HEK293T (cell line): ENCODE measurements at places on chromosomes 4 and X.

- no peak for DNase-seq
These were observed 21.1 kb upstream of the USP38 start for GRCh38 chr4:143163614-143164013.

DNA sequence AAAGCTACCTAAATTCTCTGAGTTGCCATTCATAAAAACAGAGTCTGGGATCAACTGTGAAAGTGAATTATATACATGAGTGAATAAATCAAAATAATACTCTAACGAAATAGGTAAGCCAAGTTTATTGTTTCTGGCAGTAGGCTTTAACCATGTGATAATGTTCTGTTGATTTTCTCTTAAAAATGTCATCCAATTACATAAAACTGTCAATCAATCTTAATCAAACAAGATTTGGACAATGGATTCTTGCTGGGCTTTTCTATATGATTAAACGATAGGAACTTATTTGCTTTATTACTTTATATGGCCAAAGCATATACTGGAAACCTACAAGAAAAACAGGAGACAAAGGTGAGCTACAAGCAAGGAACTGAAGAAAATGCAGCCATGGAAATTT is 148.8 kb downstream of the INPP4B start:
- DNase-seq = no peak

DNA sequence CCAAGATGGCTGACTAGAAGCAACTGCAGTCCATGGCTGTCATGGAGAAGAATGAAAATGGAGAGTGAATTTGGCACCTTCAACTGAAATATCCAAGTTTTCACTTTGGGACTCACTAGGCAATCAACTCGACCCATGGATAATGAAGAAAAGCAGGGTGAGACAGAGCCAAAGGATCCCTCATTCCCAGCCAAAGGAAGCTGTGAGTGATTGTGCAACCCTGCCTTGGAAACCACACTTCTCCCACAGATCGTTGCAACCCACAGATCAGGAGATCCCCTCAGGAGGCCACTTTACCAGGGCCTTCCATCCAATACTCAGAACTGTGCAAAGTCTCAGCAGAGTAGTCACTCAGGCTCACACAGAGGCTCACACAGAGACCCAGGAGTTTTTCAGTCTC is 4.5 kb downstream of the CFAP299 start:
- DNase-seq = no peak

DNA sequence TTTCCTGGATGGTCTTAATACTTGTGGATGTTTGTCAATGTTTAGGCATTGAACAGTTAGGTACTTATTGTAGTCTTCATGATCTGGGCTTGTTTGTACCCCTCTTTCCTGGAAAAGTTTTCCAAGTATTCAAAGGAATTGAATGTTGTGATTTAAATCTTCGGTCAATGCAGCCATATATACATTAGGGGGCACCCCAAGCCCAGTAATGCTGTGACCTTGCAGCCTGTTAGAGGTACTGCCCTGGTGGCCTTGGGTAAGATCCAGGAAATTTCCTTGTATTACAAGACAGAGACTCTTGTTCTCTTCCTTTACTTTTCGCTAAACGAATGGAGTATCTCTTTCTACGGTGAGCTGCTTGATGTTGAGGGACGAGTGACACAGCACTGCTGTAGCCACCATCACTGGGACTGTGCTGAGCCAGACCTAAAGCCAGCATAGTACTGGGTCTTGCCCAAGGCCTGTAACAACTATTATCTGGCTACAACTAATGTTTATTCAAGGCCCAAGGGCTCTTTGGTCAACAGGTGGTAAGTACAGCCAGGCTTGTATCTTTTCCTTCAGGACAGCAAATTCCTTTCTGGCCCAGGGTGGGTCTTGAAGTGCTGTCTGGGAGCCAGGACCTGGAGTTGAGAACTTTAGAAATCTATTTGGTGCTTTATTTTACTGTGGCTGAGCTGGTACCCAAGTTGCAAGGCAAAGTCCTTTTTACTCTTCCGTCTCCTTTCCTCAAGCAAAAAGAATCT is 118.3 kb upstream of the ATOH1 start:
- peak; percentile 26 for DNase-seq

DNA sequence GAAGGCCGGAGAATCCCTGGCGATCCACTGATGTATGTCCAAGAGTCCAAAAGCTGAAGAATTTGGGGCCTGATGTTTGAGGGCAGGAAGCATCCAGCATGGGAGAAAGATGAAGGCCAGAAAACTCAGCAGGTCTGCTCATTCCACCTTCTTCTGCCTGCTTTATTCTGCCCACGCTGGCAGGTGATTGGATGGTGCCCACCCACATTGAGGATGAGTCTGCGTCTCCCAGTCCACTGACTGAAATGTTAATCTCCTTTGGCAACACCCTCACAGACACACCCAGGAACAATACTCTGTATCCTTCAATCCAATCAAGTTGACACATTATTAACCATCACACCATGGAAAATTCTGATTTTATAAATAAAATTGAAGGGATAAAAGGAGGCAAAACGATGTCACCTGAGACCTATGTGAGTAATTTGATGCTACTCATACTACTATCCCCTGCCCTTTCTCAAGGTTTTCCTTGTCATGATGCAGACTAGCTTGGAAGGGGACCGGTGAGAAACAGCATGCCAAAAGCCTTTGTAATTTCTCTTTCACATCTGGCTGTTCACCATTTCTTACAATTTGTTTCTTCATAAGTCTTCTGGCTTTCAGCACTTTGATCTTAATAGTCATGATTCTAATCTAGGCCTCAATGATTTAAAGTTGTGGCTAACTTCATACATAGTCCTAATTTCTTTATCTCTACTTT is 9.7 kb upstream of the PYURF start:
- DNase-seq = no peak

- no peak for DNase-seq
These were observed 6.2 kb upstream of the OSTC start for GRCh38 chr4:108644237-108644636.

- DNase-seq = no peak
These were observed 9.7 kb downstream of the GC start for GRCh38 chr4:71774136-71774535.

DNA sequence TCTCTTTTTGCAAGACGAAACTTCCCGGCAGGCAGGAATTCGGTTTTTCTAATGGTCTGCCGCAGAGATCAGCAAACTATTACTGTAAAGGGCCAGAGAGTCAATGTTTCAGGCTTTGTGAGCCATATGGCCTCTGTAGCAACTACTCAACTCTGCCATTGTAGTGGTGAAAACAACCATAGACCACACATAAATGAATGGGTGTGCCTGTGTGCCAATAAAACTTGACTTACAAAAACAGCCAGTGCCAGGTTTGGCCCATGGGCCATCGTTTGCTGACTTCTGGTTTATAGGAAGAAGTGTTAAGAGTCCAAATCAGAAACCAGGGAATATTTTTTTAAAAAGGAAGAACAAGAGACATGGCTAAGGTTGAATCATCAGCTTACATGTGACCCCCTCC is 163.0 kb downstream of the SH3KBP1 start:
- no peak for DNase-seq
